ENCODE measurements at places on chromosomes 12 and 14. TPM values are rescaled to one million over a fixed set of nuclear protein-coding genes. Genes with fewer than 3 reads are reported as not detected.

Gene OR4E2
- not detected for total RNA-seq

Gene TMTC1
- total RNA-seq: 25.3 TPM

DNA sequence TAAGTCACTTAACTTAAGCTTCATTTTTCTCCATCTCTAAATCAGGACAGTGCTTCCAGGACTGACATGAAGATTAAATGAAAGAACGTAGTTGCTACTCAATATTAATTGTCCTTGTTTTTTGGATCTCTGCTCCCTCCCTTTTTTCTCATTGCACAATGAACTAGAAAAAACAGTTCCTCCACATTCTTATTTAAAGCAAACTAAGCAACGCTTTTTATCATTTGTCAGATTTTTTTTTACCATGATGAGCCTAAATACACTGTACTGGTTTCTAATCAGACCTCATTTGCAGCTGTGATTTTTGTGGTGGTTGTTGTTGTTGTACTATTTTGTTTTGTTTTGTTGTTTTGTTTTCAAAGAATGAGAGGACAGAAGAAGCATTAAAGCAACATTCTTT lies 23.2 kb upstream of the PARP11 start:
- no peak for DNase-seq
- H3K4me3 ChIP-seq: no peak overlapping the region
- H3K27me3 ChIP-seq: peaks cover 35% of the 10 kb centered on the region
- no peaks in the 10 kb centered on the region for H3K36me3 ChIP-seq

- H3K4me3 ChIP-seq: peak overlapping the region; percentile 76
- H3K36me3 ChIP-seq: no peaks in the 10 kb centered on the region
- no peaks in the 10 kb centered on the region for H3K27me3 ChIP-seq
- no peak overlapping the region for H3K27ac ChIP-seq
- H3K4me1 ChIP-seq: peaks cover 3% of the 10 kb centered on the region
Observed at GRCh38 chr14:102554821-102555819, 37.3 kb upstream of the RCOR1 start.

DNA sequence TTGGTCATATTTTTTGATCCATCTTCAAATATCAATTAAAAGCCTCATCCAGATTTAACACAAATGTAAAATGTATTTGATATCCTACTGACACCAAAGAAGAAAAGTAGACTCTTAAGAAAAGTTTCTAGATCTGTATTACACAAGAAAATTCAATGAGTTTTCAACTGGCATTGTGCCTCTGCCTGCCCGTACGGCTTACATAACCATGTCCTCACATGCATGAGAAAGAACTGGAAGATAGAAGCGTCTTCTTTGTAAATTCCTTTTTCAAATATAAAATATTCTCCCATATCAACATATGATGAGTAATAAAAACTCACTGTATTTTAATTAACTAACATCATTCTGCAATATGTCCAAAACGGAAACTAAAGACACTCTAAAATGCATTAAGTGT lies 7.2 kb downstream of the ANKS1B start:
- no peaks in the 10 kb centered on the region for H3K36me3 ChIP-seq
- peaks cover 8% of the 10 kb centered on the region for H3K27me3 ChIP-seq
- DNase-seq: peak; percentile 11
- H3K4me1 ChIP-seq: no peaks in the 10 kb centered on the region
- no peak overlapping the region for H3K27ac ChIP-seq

Gene GTF2A1
- 27.8 TPM for total RNA-seq

GRCh38 chr14:77133720-77134338 lies 7.8 kb downstream of the ZDHHC22 start:
- H3K27me3 ChIP-seq: peaks cover 37% of the 10 kb centered on the region
- no peak overlapping the region for H3K4me3 ChIP-seq
- H3K36me3 ChIP-seq: no peaks in the 10 kb centered on the region
- H3K4me1 ChIP-seq: no peaks in the 10 kb centered on the region

DNA sequence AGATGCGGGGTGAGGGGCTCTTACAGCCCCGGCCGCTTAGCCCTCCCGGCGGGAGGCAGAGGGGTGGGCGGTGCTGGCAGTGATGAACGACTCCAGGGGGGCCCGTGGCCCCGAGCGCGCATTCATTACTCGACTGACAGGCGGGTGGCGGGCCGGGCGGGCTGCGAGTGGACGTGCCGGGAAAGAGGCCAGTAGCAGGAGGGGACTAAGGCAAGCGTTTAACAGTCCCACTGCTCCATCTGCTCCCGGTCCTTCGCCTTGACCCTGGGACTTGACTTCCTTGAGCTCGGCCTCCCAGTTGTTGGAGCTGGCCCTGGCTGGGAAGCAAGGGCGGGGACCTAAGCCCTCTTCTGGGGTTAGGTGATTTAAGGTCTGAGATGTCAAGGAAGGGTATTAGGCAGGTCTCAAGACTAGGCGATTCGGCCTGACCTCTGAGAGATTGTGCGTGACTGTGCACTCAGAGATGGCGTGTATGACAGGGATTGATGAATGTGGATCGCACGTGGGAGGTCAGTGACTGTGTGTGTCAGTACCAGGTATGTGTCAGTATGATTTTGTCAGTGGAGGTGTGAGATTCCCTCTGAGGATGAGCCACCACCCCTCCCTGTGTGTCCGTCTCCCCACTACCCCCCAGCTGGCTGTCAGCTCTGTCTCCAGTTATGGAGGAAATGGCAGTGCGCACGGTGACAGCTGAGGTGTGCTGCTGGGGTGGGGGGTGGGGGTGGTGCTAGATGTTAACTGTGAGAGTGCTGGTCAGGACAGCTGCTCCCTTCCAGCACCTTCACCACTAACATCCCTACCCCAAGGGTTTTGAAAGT lies 3.6 kb upstream of the DNAJC22 start:
- peak; percentile 33 for DNase-seq
- no peaks in the 10 kb centered on the region for H3K36me3 ChIP-seq
- peaks cover 52% of the 10 kb centered on the region for H3K27me3 ChIP-seq

DNA sequence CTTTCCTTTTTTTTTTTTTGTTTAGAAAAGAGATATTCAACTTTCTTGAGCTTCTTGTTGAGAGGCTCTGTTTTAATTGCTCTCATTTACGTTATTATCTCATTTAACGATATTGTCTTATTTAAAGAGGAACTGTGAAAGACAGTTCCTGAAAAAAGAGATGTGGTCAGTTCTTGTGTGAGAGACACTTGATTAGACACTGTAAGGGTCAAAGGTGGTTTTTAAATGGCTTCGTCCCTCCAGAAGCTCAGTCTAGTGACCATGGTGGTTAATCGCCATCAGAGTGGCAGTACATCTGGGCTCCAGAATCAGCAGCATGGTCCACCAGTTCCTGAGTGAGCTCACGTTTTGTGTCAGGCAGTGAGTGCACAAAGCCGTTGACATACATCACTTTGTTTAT lies 57.9 kb upstream of the KCNA5 start:
- H3K4me1 ChIP-seq: no peaks in the 10 kb centered on the region
- DNase-seq: no peak
- no peaks in the 10 kb centered on the region for H3K36me3 ChIP-seq
- peaks cover 20% of the 10 kb centered on the region for H3K27me3 ChIP-seq
- no peak overlapping the region for H3K27ac ChIP-seq

Gene RPS6KA5
- under 0.01 TPM for total RNA-seq

Gene KCNJ8
- total RNA-seq: 17.8 TPM

Gene BBOF1
- total RNA-seq: 3.5 TPM

GRCh38 chr12:59055204-59055860 lies 135.0 kb upstream of the LRIG3 start:
- DNase-seq: peak; percentile 81
- no peaks in the 10 kb centered on the region for H3K27me3 ChIP-seq
- no peak overlapping the region for H3K4me3 ChIP-seq
- no peaks in the 10 kb centered on the region for H3K36me3 ChIP-seq
- H3K4me1 ChIP-seq: peaks cover 23% of the 10 kb centered on the region

- DNase-seq: no peak
- no peak overlapping the region for H3K27ac ChIP-seq
- H3K27me3 ChIP-seq: no peaks in the 10 kb centered on the region
- H3K4me3 ChIP-seq: no peak overlapping the region
Observed at GRCh38 chr12:131795064-131795463, 33.1 kb upstream of the MMP17 start.

DNA sequence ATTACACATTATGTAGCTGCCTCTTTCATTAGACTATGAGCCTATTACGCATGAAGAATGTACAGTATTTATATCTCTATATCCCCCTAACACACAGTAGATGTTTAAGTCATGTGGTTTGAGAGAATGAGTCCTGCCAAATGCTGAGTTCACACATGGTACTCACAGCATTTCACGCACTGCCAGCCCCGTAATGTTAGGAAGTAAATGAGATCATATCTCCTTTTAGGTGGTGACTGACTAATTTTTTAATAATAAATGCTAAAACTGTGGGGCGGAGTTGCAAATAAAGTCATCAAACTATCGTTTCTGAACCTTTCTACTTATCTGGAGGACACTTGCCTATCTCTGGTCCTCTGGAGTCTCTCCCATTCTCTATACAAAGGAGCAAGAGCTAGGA lies 343.8 kb downstream of the ADAMTS20 start:
- 0 out of 2 replicates have a peak overlapping the region, but pooled peaks have one; percentile 14 for H3K27ac ChIP-seq
- no peak overlapping the region for H3K4me3 ChIP-seq
- H3K27me3 ChIP-seq: no peaks in the 10 kb centered on the region
- no peaks in the 10 kb centered on the region for H3K36me3 ChIP-seq
- DNase-seq: peak; percentile 35
- H3K4me1 ChIP-seq: peaks cover 50% of the 10 kb centered on the region
